ENCODE measurements at places on chromosomes 5 and 9.

- no peak for DNase-seq
These were observed 19.1 kb downstream of the NADK2 start for GRCh38 chr5:36222620-36223019.

DNA sequence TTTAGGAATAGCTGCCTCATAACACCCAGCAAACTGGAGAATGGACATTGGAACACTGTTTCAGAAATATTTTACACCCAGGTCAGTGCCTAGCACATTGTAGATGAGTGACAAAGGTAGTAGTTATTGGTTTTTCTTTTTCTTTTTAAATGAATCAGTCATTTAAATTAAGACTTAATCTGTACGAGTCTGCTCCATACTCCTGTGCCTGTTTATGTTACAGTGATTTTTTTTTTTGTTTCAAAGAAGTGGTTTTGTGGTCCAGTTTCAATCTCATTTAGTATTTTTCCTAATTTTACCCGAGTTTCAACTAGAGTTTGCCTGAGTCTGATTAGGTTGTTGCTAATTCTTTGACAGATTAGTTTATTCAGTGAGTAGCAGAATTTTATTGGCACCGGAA is 16.2 kb downstream of the LMNB1 start:
- DNase-seq: no peak

DNA sequence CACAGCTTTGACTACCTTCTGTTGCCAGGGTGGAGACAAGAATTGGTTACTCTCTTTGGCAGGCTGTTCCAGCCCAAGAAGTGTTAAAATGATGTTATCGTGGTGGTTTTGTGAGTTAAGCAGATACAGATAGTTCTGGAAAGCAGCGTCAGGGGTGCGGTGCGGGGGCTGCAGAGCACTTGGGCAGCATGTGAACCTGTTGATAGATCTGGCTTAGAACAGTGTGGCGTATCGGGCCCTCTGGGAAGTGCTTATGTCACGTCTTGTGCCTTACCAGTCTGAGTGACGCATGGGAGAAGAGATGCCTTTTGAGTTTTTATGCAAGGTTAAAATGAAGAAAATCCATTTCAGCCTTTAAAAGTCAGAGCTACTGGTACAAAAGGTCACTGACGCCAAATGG is 152.5 kb downstream of the PRKACG start:
- DNase-seq: no peak

DNA sequence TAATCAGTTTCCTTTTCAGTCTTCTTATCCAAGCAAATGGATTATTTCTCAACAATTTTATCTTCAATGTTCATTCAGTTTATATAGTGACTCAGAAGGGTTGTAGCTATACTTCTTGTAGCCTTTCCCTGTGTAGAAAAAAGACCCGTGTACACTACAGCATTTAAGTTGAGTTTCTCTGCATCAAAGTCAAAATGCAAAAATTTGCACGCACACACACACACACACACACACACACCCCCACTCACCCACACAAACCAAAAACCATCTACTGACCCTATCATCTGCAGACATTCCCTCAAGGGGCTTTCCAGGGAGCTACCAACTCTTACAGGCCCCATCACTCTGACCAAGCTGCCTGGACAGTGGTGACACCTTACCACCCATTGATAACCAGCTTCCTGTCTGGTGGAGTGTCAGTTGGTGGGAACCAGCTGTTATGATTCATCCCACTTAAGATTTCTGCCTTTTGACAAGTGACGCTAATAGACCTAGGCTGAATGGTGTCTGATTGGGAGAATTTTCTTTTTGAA is 12.2 kb upstream of the ELL2 start:
- no peak for DNase-seq

- no peak for DNase-seq
These were observed 724.0 kb upstream of the ZNF608 start for GRCh38 chr5:125470280-125470902.

DNA sequence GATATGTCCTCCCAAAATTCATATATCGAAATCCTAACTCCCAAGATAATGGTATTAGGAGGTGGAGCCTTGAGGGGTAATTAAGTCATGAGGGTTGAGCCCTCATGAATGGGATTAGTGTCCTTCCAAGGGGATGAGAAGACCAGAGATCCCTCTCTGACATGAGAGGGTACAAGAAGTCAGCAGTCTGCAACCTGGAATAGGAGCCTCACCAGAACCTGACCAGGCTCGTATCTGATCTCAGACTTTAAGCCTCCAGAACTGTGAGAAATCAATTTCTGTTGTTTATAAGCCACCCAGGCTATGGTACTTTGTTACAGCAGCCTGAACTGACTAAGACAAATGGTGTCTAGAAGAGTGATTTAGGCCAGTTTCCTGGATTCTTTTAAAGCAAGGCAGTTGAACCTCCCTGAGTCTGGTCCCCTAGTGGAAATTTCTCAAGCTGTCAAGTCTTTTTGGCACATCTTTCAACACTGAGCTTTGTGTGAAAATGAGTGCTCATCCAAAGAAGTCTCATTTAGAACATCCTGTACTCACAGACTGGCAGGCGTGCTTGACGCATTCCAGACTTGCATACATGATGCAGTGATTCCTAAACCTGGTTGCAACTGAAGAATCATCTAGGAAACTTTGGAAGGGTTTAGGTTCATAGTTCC is 254.8 kb upstream of the PPP1R2B start:
- no peak for DNase-seq
